Activated CD4-positive, alpha-beta T cell treated with anti-CD3 and anti-CD28 coated beads, Interleukin-2, amount 50 U/mL, for 4 hours (primary cell): ENCODE measurements at places on chromosomes 7 and 10.

DNA sequence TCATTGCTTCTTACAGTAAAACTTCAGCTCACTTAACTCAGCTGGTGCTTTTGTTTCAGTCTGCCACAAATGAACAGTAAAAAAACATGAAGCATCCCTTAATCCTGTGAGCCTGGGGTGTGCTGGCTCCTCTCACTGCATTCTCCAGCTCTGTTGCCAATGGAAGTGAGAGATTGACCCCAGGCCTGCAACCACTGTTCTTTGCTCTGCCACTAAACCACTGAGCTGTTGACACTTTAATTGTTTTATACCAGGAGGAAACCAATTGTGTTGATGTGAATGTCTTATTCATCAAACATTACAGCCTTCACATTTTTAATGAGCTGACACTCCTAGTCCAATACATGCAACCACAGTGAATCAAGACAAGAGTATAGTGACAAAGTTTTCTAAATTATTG is 69.4 kb upstream of the FZD1 start:
- no peak for DNase-seq

DNA sequence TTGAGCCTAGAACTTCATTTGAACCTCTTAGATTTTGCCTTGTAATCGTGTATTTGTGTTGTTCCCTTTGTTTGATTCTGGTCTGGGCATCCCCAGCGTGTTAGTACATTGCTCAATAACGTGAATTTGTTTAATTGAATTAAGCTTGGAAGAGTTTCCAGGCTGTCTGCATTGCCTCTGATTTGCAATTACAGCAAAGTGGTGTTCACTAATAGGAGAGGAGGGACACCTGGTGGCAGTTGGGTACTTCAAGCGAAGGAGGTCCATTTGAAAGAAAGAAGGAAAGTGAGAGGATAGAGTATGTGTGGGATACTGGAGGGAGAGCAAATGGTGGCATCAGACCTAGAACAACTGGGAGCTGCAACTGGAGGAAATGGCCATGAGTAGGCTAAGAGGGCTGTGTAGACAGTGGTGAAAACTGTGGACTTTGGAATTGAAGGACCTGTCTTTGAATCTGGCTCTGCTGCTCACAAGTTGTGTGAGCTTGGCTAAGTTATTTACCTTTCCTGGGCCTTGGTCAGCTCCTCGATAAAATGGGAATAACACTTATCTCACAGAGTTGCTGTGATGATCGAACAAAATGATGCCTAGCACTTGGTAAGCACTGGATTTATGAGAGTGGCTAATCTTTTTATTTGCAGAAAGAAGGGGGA is 15.1 kb downstream of the LSMEM1 start:
- DNase-seq, result peak; percentile 32

DNA sequence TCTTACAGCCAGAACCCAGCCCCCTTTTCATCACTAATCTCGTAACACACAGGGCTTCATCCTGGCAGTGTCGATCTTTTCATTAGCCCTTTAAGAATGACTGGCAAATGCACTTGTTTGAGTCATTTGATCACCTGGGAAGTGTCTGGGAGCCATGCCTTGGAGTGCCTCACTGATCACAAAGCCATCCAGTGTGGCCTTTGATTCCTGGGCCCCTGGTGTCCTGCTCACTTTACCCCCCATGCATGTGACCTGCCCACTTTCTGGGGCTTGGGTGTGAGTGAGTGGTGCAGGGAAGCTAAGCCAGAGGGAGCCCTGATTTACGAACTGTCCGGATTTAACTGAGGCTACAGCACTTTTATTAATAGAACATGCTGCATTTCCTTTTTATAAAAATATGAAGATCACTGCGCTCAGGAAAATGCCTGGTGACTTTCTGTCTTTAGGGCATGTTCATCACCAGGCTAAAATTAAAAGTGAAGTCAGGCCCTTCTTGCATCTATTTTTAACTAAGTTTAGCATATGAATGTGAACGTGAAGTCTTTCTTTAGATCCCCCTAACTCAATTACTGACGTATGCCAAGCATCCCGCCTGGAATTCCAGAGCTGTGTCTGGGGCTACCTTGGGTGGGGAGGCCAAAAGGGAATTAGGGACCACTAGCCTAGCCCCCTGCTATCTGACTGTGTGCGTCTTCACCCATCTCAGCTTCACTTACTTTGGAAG is 23.6 kb downstream of the RBM20 start:
- DNase-seq, result no peak

GRCh38 chr10:88428442-88428841 is 154.7 kb downstream of the RNLS start:
- no peak for DNase-seq

DNA sequence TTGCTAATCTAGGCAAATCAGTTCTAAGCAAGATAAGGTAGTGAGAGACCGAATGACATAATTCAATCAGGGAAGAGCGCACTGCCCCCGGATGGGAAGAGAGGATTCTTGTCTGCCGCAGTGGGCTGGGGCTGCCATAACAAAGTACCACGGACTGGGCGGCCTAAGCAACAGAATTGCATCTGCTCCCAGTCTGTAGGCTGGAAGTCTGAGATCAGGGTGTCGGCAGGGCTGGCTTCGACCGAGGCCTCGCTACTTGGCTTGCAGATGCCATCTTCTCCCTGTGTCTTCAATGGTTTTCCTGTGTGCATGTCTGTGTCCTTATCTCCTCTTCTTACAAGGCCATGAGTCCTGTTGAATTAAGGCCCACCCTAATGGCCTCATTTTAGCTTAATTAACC is 59.7 kb upstream of the TMEM72 start:
- no peak for DNase-seq
